ENCODE measurements at places on chromosomes 1 and 21.

DNA sequence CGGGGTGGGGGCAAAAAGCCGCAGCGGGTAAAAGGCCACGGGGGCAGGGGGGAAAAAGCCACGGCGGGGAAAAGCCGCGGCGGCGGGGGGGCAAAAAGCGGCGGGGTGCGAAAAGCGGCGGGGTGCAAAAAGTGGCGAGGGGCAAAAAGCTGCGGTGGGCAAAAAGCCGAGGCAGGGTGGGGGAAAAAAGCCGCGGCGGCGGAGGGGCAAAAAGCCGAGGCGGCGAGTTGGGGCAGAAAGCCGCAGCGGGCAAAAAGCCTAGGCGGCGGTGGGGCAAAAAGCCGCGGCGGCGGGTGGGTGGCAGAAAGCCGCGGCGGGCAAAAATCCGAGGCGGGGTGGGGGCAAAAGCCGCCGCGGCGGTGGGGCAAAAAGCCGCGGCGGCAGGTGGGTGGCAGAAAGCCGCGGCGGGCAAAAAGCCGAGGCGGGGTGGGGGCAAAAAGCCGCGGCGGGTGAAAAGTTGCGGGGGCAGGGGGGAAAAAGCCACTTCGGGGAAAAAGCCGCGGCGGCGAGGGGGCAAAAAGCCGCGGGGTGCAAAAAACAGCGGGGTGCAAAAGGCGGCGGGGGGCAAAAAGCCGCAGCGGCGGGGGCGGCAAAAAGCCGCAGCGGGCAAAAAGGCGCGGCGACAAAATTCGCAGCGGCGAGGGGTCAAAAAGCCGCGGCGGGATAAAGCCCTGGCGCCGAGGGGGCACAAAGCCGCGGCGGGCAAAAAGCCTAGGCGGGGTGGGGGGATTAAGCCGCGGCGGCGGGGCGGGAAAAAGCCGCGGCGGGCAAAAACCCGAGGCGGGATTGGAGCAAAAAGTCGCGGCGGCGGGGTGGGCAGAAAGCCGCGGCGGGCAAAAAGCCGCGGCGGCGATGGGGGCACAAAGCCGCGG lies 3901.2 kb downstream of the SRGAP2C start:
- DNase-seq = no peak

DNA sequence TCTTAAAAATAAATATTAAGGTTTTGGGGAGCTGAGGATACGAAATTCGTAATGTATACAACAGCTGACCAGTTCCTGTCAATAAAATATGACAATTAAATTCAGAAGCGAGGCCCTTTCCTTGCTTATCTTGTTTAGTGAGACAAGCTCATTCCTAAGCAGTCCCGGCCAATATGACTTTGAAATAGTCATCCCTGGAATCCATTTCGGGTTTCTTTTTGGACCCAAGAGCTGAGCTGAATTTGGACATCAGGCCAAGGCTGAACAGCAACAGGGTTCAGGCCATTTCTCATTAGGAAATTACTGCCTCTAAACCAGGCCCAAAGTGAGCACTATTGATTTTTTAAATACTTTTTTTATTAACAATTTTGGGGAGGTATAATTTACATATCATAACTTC lies 17.3 kb upstream of the FMN2 start:
- DNase-seq = no peak

DNA sequence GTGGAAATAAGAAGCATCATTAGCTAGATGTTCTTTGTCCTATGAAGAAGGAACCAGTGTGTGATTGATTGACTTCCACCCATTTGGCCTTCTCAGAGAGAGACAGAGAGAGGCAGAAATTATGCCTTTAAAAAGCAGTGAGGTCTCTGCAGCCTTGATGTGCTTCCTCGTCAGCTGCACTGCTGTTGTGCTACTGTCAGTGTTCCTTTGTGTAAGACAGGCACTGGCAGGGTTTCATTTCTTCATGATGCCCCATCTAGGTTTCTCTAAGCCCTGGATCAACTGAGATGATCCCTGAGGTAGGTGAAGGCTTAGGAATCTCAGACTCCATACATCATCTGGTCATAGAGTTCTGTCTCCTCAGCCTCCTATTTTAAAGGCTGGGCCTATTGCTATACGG lies 34.9 kb downstream of the GPR3 start:
- DNase-seq = no peak

GRCh38 chr1:41813755-41814745 lies 104.7 kb downstream of the HIVEP3 start:
- DNase-seq = no peak

DNA sequence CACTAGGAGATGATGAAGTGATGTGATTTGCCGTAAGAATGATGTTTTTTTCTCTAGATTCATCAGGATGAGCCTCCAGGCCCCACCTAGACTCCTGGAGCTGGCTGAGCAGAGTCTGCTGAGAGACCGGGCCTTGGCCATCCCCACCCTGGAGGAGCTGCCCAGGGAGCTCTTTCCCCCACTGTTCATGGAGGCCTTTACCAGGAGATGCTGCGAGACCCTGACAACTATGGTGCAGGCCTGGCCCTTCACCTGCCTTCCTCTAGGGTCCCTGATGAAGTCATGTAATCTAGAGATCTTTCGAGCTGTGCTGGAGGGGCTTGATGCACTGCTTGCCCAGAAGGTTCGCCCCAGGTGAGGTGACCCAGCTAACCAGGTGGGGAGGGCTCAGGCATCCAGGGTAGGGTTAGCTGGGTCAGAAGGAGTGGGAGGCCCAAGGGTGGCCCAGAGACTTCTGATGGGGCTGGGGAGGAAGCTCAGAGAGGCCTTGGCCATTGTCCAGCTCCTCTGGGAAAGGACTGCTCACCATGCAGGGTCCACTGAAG lies 1.3 kb downstream of the PRAMEF12 start:
- no peak for DNase-seq

GRCh38 chr1:161740921-161741320 lies 8.7 kb upstream of the DUSP12 start:
- DNase-seq = no peak

DNA sequence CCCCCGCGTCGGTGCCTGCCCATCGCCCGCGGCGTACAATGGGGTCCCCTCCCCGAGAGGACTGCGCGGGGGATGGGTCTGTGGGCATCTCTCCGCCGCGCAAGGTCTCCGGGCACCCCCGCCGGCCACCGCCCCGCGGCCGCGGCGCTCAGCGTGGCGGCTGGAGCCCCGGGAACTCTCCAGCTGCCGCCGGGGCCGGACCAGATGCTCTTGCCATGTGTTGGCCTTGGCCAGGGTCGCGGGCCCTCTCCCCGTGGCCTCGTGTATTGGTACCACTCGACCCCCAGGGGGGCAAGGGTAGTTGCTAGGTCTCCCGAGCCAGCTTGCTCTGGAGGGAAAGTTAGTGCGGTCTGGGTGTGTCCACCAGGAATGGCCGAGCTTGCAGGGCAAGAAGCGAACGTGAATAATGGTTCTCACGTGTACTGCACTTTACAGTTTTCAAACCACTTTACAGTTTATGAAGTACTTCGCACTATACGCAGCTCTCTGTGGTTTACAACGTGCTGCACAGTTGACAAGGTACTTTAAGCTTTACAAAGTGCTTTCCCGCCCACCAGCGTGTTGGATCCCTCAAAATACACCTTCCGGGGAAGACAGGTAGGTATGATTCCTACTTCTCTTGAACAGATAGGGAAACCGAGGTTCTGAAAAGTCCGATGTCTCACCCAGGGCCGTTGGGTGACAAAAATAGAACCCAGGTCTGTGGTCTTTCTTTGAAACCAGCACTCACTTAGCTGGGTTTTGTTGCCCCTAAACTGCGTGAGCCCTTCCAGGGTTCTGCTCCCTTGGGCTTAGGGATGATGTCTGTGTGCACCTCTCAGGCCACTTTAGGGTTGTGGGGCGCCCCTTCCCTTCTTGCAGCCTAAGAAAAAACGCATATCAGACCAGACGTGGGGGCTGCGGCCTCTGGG lies 1.2 kb downstream of the EPHB2 start:
- no peak for DNase-seq

GRCh38 chr1:58650141-58650540 lies 49.7 kb downstream of the MYSM1 start:
- DNase-seq = no peak

- no peak for DNase-seq
Measured at GRCh38 chr1:1364266-1364665, 5.9 kb upstream of the MXRA8 start.

- no peak for DNase-seq
Measured at GRCh38 chr21:41771625-41771945, 4.7 kb upstream of the RIPK4 start.

GRCh38 chr1:101250656-101251272 lies 13.9 kb downstream of the S1PR1 start:
- DNase-seq = no peak

DNA sequence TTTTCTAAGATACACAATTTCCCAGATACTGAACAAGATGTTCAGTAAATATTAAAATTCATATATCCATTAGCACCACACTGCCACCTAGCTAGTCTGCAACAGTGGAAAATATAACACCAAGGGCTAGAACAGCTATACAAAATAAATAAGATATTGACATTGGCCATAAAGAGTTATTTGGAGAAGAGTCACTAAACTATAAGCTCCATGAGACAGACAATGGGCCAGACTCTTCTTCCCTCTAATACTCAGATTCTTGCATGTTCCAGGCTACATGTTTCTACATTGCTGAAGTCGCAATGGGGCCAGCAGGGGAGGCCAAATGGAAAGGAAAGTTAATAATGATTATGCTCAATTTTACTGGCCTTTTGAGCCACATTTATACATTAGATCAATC lies 21.5 kb downstream of the SPATA6 start:
- no peak for DNase-seq

- no peak for DNase-seq
Measured at GRCh38 chr1:208172423-208173145, 71.6 kb downstream of the PLXNA2 start.

DNA sequence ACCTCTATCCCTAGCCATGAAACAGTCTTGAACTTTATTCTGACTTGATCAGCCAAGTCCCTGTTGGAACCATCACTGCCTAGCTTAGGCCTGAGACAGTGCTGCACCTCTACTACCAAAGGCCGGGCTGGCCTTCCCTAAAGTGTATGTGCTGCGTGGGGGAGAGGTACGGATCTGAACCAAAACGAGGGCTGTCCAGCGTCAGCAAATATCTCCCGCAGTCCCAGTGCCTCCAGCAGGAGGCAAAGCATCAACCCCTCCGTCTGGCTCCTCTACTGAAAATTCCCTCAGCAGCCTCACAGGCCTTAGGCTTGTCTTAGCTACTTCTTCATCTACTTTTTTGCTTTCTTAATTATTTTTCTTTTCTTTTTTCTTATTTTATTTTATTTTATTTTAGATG lies 33.3 kb upstream of the KIF26B start:
- DNase-seq = no peak

DNA sequence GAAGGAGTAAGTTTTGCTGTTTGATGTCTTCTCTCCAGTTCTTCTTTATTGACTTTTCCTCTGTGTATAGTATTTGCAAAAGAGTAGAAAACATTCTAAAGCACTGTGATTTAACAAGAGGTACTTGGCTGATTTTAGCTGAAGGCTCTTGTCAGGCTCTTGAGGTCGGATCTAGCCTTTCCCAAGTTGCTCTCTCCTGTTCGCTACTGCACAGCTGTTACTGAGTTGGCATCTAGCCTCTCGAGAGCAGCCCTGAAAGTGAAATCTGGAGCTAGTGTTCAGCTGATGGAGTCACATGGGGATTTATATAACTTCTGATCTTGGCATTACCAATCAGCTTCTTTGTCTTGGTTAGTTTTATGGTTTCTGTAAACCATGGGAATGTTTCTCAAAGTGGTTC lies 193.1 kb downstream of the RYR2 start:
- DNase-seq = no peak

- DNase-seq = no peak
Measured at GRCh38 chr21:33040215-33040614, 14.5 kb downstream of the OLIG2 start.

DNA sequence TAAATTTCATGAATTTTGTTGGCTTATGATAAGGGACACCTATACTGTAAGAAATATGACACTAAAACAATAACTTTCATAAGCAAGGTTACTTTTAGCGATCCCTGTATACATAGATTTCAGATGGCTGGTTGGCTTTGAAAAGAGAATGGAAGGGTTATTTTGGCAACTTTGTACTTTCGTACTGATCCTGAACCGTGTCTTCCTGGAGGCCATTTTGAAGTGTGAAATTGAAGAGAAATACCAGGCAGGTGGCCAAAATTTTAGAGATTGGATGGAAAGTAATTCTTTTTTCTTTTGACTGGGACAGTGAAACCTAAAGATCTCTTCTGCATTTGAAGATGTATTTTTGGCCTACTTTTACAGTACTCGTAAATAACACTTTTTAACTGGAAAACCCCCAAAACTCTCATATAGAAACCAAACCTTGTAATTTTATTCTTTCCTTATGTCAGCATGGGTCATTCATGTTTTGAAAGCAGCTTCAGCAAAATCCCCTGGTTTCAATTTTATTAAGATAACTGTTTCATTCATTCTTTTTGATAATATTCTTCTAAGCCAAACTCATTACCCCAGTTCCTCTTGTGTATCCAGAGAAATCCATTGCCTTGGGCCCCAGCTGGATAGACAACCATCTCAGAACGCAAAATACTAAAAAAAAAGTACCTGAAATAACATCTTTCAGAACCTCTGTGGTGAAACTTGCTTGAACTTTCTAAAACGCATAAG lies 38.4 kb upstream of the ZNF281 start:
- no peak for DNase-seq

DNA sequence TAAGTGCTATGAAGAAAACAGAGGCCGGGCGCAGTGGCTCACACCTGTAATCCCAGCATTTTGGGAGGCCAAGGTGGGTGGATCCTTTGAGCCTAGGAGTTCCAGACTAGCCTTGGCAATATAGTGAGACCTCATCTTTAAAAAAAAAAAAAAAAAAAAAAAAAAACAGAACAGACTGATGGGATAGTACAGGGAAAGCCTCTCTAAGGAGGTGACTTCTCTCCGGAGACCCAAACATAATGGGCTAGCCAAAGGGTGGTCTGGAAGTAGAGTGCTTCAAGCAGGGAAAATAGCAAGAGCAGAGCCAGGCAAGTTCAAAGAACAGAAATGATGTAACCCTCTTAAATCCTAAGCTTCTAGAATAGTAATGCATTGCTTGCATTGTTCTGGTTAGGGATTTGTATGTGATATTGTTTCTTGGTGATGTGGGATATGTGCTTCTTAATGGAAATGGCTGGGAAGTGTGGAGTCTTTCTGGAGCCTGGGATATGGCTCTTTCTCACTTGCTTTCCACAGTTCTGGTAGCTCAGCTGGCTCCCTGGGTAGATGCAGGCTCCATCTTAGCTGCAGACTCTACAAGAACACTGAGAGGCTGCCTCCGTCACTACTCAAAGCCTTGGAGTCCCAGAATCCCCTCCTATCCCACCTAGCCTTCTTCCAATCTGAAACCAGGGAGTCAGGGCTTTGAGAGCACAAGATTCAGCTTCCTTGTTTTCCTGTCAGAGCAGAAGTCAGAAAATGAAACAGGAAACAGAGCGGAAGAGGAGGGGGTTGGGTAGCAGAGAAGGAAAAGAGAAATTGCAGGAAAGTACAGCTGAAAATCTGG lies 1.9 kb upstream of the PIGV start:
- peak; percentile 11 for DNase-seq

GRCh38 chr1:226938903-226939437 lies 1.1 kb upstream of the COQ8A start:
- DNase-seq = peak; percentile 38

DNA sequence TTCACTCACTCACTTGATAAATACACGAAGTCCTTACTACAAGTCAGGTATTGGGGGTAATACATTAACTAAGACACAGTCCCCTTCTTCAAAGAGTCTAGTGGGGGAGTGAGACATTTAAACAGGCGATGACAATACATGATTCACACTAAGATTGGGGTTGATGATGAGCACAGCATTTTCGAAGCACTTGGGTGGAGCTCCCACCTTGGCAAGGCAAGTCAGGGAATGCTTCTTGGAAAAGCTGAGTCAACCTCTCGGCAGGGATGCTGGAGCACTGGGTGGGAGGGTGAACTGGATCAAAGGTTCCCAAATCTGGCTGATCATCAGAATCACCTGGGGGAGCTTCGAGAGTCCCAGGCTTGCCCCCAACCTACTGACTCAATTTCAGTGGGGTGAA lies 57.9 kb upstream of the ENAH start:
- DNase-seq = peak; percentile 65

- DNase-seq = no peak
Measured at GRCh38 chr1:41427122-41427913, 57.2 kb downstream of the EDN2 start.
